ENCODE measurements at places on chromosomes 5 and 9.

DNA sequence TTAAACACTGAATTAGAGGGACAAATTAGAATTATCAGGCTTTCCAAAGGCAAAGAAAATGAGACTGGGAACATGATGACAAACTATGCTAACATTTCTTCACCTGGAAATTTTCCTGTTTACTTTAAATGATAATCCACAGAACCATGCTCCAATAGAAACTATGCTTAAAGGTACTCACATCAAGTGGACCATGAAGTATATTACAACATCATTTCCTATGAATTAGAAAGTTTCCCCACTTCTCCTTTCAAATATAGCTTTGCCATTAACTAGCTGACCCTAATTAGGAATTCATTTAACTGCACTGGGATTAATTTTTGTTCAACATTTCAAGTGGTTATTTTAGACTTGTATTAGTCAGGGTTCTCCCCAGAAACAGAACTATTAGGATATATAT is 81.4 kb downstream of the DTWD2 start:
- no peak for DNase-seq

DNA sequence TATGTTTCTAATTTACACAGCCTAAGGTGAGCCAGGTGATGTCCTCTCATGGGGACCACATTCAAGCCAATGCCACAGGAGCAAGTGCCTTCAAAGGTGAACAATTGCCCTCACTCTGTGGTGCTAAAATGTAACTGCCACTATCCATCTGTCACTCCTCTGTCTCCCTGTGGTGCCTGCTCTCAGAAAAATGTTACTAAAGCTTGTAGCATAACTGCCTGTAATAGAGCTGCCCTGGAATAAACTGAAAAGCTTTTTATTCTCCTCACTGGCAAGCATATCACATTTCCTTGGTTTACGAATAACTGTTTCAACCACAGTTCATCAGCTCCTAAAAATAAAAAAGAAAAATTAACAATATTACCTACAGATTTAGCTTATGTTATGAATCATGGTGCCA is 142.4 kb downstream of the ST8SIA4 start:
- DNase-seq, result no peak

GRCh38 chr5:122500245-122501088 is 188.4 kb downstream of the SNCAIP start:
- no peak for DNase-seq

- DNase-seq, result no peak
These were observed 179.2 kb downstream of the FBXL7 start for GRCh38 chr5:15679161-15679560.

- no peak for DNase-seq
These were observed 198.1 kb downstream of the NPR3 start for GRCh38 chr5:32909207-32909606.

GRCh38 chr9:37921168-37921510 is 17.2 kb upstream of the SLC25A51 start:
- DNase-seq, result no peak
